IPS-NIHi11 (cell line): ENCODE measurements at places on chromosomes 1 and 21.
A peak's percentile ranks its signal among the peaks of the same experiment; 100 is the strongest.

DNA sequence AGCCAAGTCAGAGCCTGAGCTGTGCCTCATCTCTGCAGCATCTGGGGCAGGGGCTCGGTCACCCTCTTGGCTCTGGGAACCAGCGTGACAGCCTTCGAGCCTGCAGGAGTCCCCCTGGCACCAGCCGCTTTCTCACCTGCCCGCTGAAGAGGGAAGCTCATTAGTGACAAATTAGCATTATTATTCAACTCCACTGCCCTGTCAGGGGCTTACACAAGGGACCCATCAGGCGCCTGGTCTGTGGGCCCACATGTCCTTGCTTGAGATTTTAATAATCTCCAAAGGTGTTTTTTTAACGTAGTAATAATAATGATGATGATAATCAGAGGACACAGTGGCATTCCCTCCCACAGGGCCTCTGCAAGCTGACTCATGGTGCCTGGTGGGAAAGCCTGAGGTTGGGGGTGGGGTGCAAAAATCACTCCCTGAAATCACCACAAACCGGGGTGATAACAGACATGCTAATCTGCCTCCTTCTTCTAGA, 98.1 kb upstream of the IGSF21 start:
- no peak for DNase-seq

GRCh38 chr1:53328009-53328461, at the start of gene LRP8:
TSS of gene LRP8 (minus strand) at chr1:53328070. CDS start at chr1:53327912, 158 bp downstream.
- peak; percentile 94 for DNase-seq

GRCh38 chr1:210989905-210990304, 144.0 kb downstream of the KCNH1 start:
- DNase-seq = no peak

DNA sequence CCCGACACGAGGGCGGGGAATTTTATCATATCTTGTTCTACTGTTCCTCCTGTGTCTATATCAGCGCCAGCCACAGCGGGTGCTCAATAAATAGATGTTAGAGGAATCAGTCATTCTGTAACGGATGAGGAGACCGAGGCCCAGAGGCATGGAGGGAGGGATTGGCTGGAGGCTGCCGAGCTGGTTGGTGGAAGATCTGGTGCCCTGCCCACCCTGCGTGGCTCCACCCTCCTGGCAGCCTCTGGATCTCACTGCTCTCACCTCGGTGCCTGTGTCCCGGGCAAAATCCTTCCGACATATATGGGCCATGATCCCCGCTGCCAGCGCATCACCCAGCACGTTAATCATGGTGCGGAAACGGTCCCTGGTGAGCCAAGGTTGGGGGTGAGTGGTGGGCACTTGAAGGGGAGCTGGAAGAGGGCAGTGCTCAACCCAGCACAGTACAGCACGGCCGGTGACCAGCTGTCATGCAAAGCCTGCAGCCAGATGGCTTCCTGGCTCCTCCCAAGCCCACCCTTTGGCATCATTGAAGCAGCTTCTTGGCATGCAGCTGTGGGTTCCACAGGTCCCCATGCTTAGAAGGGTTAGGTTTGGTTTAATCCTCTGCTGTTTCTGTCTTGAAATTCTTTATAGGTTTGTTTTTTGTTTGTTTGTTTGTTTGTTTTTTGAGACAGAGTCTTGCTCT, 26.7 kb downstream of the PODN start:
- DNase-seq = no peak

- no peak for DNase-seq
Observed at GRCh38 chr1:8516278-8516777, 198.4 kb downstream of the SLC45A1 start.

DNA sequence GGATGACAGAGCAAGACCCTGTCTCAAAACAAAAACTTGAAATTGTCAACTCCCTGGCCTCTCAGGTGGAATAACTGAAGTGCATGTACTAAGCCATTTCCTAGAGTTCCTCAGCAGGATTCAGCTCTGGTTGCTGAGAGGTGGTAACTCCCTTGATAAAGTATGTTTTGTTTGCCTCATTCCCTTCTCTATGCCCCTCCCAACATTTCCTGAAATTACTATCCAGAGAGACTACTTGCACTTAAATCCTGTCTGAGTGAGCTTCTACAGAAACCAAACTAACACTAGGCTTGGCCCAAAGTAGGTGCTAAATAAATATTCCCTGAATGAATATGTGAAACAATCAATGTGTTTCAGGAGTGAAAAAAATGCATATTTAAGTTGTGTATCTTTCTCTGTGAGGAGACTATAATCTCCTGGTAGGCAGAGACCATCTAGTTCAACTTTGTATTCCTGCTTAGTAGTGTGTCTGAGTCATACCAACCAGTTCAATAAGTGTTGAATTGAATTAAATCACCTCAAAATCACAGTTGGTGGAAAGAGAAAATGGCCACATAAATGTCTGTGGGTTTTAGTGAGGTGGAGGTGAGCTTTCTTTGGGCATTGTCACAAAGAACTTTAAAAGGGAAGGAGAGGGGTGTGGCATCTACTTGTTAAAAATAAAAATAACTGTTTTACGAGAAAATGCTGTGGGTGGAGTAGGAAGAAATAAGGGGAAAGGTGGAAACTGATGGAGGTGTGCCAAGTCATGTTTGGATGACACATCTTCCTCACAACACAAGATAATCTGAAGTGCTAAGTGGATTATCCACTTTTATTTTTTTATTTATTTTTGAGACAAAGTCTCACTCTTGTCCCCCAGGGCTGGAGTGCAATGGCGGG, 12.6 kb downstream of the RIMKLA start:
- DNase-seq = no peak

DNA sequence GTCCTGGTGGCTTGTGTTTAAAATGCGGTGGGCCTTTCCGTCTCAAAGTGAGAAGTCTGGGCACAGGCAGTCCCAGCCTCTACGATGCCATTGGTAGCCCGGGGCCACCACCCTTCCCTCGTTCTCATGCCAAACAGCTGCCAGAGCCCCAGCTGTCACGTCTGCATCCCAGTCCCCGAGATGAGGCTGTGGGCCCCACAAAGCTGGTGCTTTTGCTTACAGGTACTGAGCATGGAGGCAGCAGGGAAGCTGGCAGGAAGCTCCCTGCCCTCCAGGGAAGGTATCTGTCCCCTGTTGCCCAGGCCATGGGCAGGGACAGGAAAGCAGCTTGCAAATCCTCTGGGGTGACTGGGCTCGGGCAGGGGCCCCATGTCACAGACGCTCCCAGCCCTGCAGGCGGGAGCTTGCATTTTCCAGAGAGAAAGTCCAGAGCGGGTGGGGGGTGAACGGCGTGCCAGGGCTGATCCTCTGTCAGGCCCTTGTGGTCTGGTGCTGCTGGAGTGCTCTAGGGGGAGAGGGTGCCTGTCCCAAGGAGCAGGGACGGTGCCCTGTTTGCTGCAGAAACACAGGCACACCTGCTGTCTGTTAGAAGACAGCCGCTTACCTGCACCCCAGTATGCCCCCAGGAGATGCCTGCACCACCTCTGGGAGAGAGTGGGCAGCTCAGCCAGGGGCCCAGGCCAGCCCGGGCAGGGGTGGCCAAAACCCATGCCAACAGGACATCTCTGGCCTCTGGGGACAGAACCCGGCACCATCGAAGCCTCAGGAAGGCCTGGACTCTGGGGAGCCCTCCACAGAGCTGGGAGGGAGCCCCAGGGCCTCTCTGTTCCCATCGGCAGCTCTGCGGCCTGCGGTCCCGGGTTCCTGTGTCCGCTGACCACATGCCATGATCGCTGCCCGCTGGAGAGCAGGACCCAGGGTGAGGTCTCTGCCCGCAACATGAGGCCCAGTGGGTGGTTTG, 45.9 kb downstream of the SLX9 start:
- no peak for DNase-seq

- DNase-seq = peak; percentile 52
Observed at GRCh38 chr1:178581351-178582303, 68.7 kb downstream of the TEX35 start.

GRCh38 chr1:204406621-204407020, 5.0 kb downstream of the PPP1R15B start:
- DNase-seq = no peak

GRCh38 chr1:227742738-227743715, 7.8 kb downstream of the SNAP47 start:
- peak; percentile 38 for DNase-seq
